Endothelial cell (in vitro differentiated cells): ENCODE measurements at places on chromosomes 5 and 9. TPM values are rescaled to one million over a fixed set of nuclear protein-coding genes. Genes with fewer than 3 reads are reported as not detected.

DNA sequence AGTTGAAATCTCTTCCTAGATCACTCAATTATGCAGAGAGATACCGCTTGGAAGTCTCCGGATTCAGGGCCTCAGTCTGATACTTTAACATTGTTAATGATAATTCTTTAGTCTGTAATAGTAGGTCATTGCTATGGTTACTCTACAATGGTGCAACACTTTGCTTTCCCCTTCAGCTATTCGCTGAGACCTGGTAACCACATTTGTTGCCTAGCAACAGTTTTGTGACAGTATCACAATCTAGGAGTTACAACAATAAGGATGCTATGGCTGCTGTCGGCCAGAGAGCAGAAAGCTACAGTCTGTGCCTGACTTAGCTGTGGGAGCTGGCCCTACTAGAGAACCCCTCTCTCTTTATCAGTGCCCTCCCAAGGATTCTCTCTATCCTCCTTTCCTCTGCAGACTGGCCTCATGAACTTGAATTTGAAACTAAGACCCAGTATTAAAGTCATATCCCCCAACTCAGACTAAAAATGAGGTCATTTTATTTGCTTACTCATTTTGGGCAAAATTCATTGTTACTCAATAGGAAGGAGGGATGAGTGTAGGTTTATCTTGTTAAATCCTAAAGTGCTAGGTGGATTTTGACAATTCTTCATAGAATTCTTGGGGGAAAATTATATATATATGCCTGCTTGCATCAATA is 39.3 kb downstream of the NR2F1 start:
- DNase-seq: no peak

DNA sequence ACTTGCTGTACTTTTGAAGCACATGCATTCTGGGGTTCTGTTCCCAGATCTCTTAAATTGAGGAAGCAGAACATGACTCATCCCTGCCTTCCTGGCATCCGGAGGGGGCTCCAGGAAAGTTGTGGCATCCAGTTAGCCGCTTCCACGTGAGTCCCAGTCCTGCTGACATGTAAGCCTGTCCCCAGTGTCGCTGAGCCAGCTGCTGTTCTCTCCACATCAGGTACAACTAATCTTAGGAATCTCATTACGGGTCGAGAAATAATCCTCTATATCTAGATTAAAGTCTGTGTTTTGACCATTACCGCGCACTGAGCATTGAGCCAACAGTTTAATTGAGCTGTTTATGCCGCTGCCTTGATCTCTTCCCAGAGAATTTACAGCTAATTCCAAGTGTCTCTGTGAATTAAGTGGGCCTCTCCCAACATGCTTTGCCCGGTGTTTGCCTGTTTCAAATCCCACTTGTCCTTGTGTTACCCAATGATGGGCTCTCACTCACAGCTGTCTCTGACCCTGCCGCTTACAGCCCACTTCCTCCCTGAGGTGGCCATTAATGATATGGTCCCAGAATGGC is 10.5 kb upstream of the SHB start:
- no peak for DNase-seq

- DNase-seq: no peak
These were observed 269.2 kb downstream of the TMEM38B start for GRCh38 chr9:105963343-105964099.

DNA sequence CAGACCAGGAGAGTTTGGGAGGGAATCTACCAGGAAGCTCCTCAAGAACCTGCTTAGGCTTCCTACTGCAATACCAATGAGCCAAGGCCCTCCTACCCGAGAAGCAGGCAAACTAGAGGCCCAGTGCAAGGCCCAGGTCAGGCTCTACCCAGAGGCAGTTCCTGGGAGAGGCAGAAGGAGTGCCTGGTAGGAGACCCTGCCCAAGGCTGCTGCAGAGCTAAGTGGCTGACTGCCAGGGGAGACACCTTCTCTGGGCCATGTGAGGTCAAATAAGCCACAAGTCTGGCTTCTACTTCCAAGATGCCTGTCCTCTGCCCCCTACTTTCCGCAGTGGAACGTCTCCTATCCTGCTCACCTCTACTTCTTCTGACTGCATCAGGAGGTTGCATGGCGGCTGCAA is 17.8 kb downstream of the ACSL6 start:
- DNase-seq: no peak

DNA sequence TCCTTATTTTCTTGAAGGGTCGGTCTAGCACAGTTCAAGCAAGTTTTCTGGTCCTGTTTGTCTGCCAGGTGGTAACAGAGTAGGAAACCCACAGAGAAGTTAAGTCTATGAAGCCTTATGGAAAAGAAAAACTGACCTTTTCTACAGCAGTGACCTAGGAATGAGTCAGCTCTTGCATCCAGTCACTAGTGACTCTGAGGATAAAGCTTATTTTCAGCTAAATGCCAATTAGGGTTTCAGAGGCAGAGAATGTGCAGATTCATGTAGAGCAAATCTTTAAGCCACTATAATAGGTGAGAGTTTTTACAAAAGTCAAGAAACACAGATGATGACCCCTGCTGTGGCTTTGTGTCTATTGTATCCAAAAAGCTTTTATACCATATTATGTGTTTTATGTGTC is 100.7 kb downstream of the CWC27 start:
- DNase-seq: no peak

GRCh38 chr5:134492568-134492967 is 32.9 kb upstream of the JADE2 start:
- no peak for DNase-seq

GRCh38 chr9:129259375-129259774 is 81.3 kb upstream of the IER5L start:
- no peak for DNase-seq

- DNase-seq: peak; percentile 45
These were observed 121.0 kb upstream of the RGS7BP start for GRCh38 chr5:64384765-64385164.

GRCh38 chr5:113081881-113082546 is 105.4 kb downstream of the DCP2 start:
- DNase-seq: no peak

GRCh38 chr5:165757791-165758190 is 2252.4 kb downstream of the MAT2B start:
- DNase-seq: no peak

GRCh38 chr5:6410421-6410820 is 32.1 kb upstream of the MED10 start:
- no peak for DNase-seq

DNA sequence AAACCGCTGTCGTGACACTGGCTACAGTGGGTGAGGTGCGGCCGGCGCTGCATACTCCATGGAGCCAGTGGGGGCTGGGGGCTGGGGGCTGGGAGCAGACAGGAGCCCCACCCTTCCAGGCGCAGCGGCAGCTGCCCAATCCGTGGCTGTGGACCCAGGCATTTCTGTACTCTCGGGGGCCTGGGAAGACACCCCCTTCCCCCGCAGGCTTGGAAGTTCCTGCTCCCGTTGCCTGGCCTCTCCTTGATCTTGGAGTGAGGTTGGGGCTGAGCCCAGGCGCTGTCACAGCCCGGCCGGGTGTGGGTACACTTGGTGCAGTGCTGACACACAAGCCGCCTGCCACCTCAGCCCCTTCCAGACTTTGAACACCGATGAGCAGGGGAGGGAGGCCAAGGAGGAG is 27.7 kb upstream of the GGTA1 start:
- no peak for DNase-seq

The PRDM9 gene
- not detected for total RNA-seq

The GPR151 gene
- total RNA-seq: not detected

The SLC25A2 gene
- total RNA-seq: 0.62 TPM

The FAM221B gene
- not detected for total RNA-seq

The LURAP1L gene
- total RNA-seq: 0.51 TPM

The PCDHA12 gene
- total RNA-seq: 9.7 TPM

The IL9 gene
- not detected for total RNA-seq
